Activated CD4-positive, alpha-beta memory T cell treated with anti-CD3 and anti-CD28 coated beads, Interleukin-2, amount 10 ng/mL, durations not matched to agents 7 days and 5 days (primary cell): ENCODE measurements at places on chromosomes 5 and 9.

- no peaks in the 10 kb centered on the region for H3K36me3 ChIP-seq
- peak overlapping the region; percentile 65 for H3K27ac ChIP-seq
- H3K4me3 ChIP-seq: no peak overlapping the region
- peaks cover 2% of the 10 kb centered on the region for H3K27me3 ChIP-seq
Observed at GRCh38 chr9:110021891-110022290, 186.1 kb downstream of the C9orf152 start.

- H3K4me3 ChIP-seq: no peak overlapping the region
- DNase-seq: no peak
- H3K27ac ChIP-seq: no peak overlapping the region
- peaks cover 16% of the 10 kb centered on the region for H3K4me1 ChIP-seq
- H3K36me3 ChIP-seq: peaks cover under 1% of the 10 kb centered on the region
- H3K27me3 ChIP-seq: no peaks in the 10 kb centered on the region
Observed at GRCh38 chr5:69090158-69090557, 3.7 kb upstream of the SLC30A5 start.

DNA sequence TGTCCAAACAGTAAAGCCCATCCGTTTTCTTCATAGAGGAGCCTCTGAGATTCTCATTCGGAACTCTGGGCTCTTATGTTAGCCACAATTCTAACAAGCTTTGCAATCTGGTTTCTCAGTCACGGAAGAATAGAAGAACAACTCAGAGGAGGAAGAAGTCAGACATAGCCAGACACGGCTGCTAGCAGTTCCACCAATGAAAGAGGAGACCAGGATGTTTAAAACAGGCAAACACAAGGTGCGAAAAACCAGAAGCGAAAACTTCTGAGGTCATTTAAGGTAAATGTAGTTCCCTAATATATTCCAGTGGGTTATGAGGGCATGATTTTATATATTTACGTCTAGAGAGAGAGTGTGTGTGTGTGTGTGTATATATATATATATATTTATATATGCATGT is 34.1 kb upstream of the GDNF start:
- H3K4me3 ChIP-seq: no peak overlapping the region
- H3K4me1 ChIP-seq: no peaks in the 10 kb centered on the region
- no peak for DNase-seq
- no peak overlapping the region for H3K27ac ChIP-seq
- H3K27me3 ChIP-seq: no peaks in the 10 kb centered on the region
- no peaks in the 10 kb centered on the region for H3K36me3 ChIP-seq

DNA sequence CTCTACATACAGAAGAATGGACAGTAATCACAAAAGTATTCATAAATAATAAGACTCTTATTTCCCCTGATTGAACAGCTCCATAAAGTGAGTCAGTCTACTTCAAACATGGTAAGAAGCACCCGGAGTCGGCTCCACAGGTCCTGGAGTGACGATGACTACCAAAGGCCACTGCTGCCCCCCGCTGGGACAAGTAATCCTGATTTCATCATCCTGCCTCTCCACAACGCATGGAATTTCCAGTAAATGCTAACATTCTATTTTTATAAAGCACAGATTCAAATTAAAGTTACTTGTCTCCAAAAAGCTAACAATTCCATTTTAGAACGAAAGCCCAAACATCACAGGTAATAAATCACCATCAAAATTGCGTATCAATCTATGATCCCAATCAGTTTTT is 16.2 kb downstream of the ATPSCKMT start:
- no peak overlapping the region for H3K4me3 ChIP-seq
- DNase-seq: no peak
- no peak overlapping the region for H3K27ac ChIP-seq
- no peaks in the 10 kb centered on the region for H3K27me3 ChIP-seq
- H3K4me1 ChIP-seq: no peaks in the 10 kb centered on the region

GRCh38 chr9:13974891-13975290 is 339.1 kb downstream of the NFIB start:
- no peaks in the 10 kb centered on the region for H3K4me1 ChIP-seq
- no peak overlapping the region for H3K27ac ChIP-seq
- no peak for DNase-seq
- no peak overlapping the region for H3K4me3 ChIP-seq
- H3K36me3 ChIP-seq: no peaks in the 10 kb centered on the region
- H3K27me3 ChIP-seq: no peaks in the 10 kb centered on the region

DNA sequence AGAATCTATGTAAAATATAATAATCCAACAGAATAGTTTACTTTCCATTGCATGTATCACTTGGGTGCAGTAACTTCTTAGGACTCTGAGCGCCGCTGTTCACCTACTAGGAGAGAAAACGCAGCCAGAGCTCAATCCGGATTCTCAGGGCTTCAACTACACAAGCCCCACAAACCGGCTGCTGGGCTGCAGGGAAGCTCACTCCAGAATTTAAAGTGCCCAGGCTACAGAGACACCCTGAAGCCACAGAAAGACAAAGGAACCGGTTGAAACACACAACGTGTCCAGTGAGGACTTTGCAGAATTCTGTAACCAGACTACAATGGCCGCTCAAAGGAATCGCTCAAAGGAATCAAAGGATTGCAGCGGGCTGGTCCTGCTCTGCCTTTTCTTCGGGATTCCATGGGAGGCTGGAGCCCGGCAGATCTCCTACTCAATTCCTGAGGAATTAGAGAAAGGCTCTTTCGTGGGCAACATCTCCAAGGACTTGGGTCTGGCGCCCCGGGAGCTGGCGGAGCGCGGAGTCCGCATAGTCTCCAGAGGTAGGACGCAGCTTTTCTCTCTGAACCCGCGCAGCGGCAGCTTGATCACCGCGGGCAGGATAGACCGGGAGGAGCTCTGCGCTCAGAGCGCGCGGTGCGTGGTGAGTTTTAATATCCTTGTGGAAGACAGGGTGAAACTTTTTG is at the start of gene PCDHGA10:
PCDHGA10 (plus strand) TSS at position 134 of the 686 bp plus-strand sequence; CDS start at position 323, 189 bp downstream.
- peak; percentile 66 for DNase-seq
- H3K27ac ChIP-seq: peak within 1 kb of the TSS; percentile 34
- H3K4me3 ChIP-seq: peak within 1 kb of the TSS; percentile 65

DNA sequence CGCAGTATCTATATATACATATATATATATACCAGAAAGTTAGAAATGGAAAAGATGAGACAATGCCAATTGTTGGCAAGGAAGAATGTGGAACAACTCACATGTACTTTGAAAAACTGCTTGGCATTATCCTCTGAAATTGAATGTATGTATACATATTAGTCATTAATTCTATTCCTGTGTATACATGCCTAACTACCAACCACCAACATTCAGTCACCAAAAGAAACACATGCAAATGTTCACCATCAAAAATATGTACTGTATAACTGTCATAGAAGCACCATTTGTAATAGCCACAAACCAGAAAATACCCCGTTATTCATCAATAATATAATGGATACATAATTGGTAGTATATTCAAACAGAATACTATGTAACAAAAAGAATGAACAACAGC is 330.2 kb upstream of the GRAMD2B start:
- no peak overlapping the region for H3K4me3 ChIP-seq
- H3K36me3 ChIP-seq: no peaks in the 10 kb centered on the region
- no peaks in the 10 kb centered on the region for H3K27me3 ChIP-seq
- no peak overlapping the region for H3K27ac ChIP-seq

DNA sequence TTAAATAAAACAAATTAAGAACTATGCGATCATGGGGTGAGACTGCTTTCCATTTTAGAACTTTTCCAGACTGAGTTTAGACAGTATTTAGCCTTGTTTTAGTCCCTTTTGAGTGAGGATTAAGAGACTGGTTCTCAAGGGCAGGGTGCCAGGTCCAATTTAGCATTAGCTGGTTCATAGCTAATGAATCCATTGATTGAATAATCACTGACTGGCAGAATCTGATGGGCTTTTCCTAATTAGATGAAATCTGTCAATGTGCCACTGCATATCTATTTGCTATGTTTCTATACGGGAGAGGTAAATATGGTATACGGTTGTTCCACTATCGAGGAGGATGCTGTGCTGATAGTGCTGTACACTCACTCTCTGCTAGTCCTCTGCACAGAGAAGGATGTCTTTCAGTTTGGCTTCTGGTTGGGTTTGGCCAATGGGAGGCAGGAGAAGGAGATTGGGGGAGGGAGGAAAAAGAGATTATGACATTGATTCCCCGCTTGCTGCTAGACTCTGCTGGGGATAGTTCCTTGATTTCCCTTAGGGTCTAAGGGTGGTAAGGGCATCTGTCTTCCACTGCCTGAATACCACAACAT is 496.6 kb downstream of the CTNND2 start:
- no peak for DNase-seq
- no peaks in the 10 kb centered on the region for H3K27me3 ChIP-seq
- no peak overlapping the region for H3K27ac ChIP-seq
- H3K36me3 ChIP-seq: no peaks in the 10 kb centered on the region

DNA sequence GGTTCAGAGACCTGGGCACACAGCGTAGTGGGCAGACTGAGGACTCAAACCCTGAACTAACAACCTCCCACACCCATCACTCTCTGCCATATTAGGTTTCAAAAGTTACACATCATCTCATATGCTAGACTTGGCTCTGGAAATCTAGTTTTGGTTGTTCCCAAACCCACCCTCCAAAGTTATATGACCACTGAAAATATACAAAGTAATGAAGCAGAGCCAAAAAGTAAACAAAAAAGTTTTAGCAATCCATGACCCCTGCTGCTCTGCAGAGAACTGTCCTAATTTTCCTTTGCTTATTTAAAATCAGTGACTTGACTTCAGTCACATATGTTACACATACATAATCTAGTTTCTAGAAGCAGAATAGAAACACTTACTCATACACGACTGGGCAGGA is 155.6 kb upstream of the TAS2R1 start:
- H3K27me3 ChIP-seq: no peaks in the 10 kb centered on the region
- DNase-seq: no peak
- H3K4me3 ChIP-seq: no peak overlapping the region
- H3K36me3 ChIP-seq: no peaks in the 10 kb centered on the region

GRCh38 chr9:69223605-69224004 is 49.5 kb downstream of the TJP2 start:
- no peak overlapping the region for H3K4me3 ChIP-seq
- no peak overlapping the region for H3K27ac ChIP-seq
- DNase-seq: no peak
- peaks cover 25% of the 10 kb centered on the region for H3K36me3 ChIP-seq
- no peaks in the 10 kb centered on the region for H3K4me1 ChIP-seq

GRCh38 chr5:43320846-43321245 is 7.6 kb upstream of the HMGCS1 start:
- H3K27me3 ChIP-seq: no peaks in the 10 kb centered on the region
- no peak for DNase-seq
- peaks cover 5% of the 10 kb centered on the region for H3K4me1 ChIP-seq
- no peak overlapping the region for H3K4me3 ChIP-seq

DNA sequence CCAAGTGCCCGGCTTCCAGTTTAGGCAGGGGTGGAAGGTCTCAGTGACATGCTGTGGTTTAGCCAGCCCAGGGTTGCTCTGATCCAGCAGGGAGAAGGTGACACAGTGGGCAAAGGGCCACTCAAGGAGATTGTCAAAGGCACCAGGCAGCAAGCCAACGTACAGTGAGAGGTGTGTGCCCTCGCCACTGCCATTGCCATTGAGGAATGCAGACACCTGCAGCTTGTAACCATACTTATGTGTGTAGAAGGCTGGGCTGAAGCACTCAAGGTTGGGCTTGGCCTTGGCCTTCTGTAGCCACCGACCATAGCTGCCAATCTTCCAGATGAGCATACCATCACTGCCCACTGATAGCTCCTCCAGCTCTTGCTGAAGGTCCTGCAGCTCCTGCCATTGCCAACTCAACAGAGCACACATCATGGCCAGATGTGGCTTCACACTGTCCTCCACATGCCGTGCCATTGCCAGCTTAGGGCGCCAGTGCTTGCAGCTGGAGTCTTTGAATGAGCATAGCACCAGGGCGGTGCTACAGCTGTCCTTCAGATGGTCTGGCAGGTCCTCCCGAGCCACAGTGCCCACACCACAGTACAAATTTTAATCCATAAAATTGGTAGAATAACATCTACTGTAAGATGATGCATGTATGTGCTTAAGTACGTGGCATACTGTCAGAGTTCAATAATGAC is 59.7 kb upstream of the HMHB1 start:
- no peaks in the 10 kb centered on the region for H3K36me3 ChIP-seq
- H3K27me3 ChIP-seq: no peaks in the 10 kb centered on the region
- peaks cover 3% of the 10 kb centered on the region for H3K4me1 ChIP-seq
- no peak overlapping the region for H3K27ac ChIP-seq
- no peak overlapping the region for H3K4me3 ChIP-seq

GRCh38 chr9:9173264-9173663 is 1373.7 kb upstream of the DMAC1 start:
- no peaks in the 10 kb centered on the region for H3K36me3 ChIP-seq
- H3K4me1 ChIP-seq: no peaks in the 10 kb centered on the region
- no peak overlapping the region for H3K27ac ChIP-seq
- H3K4me3 ChIP-seq: no peak overlapping the region

GRCh38 chr9:86809759-86810367 is 137.4 kb downstream of the GAS1 start:
- H3K27me3 ChIP-seq: no peaks in the 10 kb centered on the region
- no peak for DNase-seq
- no peak overlapping the region for H3K4me3 ChIP-seq
- H3K4me1 ChIP-seq: no peaks in the 10 kb centered on the region
- H3K36me3 ChIP-seq: no peaks in the 10 kb centered on the region
- H3K27ac ChIP-seq: no peak overlapping the region

- H3K4me1 ChIP-seq: no peaks in the 10 kb centered on the region
- no peak overlapping the region for H3K27ac ChIP-seq
- H3K27me3 ChIP-seq: peaks cover 3% of the 10 kb centered on the region
- DNase-seq: no peak
Observed at GRCh38 chr9:88733651-88734421, 198.9 kb downstream of the NXNL2 start.

DNA sequence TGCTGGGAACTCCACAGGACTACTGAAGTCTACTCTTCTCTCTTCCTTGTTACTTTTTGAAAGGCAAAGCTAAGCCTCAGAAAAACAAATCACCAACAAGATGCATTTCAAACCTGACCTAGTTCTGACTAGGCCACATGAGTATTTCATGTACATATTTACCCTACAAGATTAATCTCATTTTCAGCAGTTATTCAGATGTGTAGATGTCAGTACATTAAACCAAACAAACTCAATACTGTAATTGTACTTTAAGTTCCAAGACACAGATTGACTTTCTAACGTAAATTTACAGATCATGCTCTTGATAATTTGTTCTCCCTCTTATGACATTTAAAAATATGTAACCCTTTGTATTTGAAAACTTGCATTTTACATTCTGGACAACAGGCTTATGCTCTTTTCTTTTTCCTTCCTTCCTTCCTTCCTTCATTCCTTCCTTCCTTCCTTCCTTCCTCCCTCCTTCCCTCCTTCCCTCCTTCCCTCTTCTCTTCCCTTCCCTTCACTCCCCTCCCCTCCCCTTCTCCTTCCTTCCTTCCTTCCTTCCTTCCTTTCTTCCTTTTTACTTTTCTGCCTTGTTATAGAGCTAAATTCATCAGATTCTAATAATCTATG is 1653.4 kb downstream of the EFNA5 start:
- no peak overlapping the region for H3K27ac ChIP-seq
- DNase-seq: no peak
- no peak overlapping the region for H3K4me3 ChIP-seq
